ENCODE measurements at places on chromosomes 7 and 10.

DNA sequence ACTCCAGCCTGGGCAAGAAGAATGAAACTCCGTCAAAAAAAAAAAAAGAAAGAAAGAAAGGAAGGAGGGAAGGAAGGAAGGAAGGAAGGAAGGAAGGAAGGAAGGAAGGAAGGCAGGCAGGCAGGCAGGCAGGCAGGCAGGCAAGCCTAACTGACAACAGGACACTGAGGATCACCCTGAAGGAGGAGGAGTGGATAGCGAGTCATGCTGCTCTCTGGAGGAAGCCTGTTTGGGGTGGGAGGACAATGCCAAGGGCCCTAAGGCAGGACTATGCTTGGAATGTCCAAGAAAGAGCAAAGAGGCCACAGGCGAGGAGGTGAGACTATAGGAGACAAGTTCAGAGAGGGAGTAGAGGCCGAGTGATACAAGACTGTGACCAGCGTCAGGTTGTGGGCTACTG lies 107.0 kb upstream of the PARD3 start:
- peak; percentile 4 for DNase-seq

- no peak for DNase-seq
Observed at GRCh38 chr10:84510121-84510520, 181.7 kb downstream of the CCSER2 start.

DNA sequence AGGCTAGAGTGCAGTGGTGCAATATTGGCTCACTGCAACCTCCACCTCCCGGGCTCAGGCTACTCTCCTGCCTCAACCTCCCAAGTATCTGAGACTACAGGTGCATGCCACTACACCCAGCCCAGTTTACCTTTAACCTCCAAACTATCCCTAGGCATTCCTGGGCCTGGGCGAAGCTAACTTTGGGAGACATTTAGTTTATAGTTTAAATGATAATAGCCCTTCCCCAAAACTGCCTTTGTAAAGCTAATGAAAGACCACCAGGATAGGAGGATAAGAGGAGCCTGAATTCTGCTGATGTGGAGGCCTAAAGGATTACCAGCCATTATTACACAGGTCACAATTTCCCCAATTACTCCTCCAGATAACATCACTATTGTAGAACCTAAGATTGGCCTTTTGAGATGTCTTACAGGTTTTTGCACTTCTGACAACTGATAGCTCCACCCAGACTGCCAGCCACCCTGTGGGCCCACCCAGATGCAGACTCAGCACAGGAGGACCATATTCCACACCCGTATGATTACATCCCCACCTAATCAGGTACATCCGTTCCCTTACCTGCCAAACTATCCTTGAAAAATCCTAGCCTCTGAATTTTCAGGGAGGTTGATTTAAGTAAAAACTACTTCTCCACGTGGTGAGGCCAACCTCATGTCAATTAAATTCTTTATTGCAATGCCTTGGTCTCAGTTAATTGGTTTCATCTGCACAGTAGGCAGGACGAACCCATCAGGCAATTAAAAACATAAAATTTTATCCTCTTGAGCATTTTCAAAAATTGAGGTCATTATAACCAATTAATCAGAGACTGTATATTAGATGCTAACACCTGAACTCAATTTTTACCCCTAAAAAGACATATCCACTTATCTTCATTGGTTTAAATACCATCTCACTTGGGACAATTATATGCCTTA lies 62.3 kb upstream of the TMEM254 start:
- no peak for DNase-seq

- DNase-seq, result no peak
Observed at GRCh38 chr10:98790817-98791216, 344.1 kb upstream of the HPS1 start.

GRCh38 chr7:18491871-18492270 lies 3.7 kb upstream of the HDAC9 start:
- DNase-seq, result no peak

GRCh38 chr7:69946901-69947300 lies 348.6 kb downstream of the AUTS2 start:
- no peak for DNase-seq

DNA sequence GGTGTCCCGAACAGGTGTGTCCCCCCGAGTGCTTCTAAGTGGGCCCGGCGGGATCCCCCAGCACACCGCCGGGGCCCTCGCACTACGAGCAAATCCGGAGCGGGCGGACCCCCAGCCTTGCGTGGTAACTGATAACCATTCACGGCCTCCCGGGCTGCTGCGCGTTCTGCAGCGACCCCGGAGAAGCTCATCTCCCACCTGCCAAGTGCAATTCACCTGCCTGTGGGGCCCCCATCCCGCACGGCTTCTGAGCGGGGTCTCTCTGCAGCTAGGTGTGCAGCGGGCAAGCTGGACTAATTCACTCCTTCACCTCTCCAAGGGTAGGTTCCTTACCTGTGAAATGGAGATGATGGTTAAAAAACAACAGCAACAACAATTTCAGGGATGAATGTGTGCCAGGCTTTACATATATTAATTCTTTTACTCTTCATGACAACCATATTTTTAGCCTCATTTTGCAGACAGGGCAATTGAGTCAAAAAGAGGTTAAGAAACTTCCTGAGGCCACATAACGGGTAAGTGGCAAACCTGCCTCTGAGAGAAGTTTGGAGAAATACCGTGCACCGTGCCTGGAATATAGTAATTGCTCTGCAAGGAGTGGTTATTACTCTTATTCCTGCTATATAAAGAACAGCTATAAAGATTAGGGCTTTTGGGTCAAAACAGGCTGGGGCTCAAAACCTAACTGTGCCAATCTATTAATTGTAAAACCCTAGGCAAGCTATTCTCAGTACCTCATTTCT lies 652 bp upstream of the PODXL start:
- DNase-seq, result no peak

- DNase-seq, result peak; percentile 56
Observed at GRCh38 chr7:129831424-129832058, 121.2 kb downstream of the UBE2H start.
